Activated CD8-positive, alpha-beta memory T cell treated with anti-CD3 and anti-CD28 coated beads, Interleukin-2, amount 10 ng/mL, durations not matched to agents 7 days and 5 days (primary cell): ENCODE measurements at places on chromosomes 16 and 17.

DNA sequence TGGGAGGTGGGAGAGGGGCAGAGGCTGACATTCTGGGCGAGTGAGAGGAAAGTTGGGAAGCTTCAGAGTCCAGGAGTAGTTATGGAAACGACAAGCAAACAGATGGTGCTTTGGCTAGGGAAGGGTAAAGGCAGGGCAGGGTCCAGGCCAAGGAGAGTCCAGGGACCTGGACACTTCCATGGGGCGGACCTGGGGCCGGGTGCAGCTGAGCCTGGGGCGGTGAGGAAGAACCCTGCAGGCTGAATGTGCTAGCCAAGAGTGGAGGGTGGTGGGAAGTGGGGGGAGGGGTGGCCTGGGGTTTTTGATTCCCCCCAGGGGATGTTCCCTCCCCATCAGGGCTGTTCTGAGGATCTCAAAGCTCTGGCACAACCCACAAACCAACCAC, 2.6 kb downstream of the PPP1R9B start:
- DNase-seq, result no peak

DNA sequence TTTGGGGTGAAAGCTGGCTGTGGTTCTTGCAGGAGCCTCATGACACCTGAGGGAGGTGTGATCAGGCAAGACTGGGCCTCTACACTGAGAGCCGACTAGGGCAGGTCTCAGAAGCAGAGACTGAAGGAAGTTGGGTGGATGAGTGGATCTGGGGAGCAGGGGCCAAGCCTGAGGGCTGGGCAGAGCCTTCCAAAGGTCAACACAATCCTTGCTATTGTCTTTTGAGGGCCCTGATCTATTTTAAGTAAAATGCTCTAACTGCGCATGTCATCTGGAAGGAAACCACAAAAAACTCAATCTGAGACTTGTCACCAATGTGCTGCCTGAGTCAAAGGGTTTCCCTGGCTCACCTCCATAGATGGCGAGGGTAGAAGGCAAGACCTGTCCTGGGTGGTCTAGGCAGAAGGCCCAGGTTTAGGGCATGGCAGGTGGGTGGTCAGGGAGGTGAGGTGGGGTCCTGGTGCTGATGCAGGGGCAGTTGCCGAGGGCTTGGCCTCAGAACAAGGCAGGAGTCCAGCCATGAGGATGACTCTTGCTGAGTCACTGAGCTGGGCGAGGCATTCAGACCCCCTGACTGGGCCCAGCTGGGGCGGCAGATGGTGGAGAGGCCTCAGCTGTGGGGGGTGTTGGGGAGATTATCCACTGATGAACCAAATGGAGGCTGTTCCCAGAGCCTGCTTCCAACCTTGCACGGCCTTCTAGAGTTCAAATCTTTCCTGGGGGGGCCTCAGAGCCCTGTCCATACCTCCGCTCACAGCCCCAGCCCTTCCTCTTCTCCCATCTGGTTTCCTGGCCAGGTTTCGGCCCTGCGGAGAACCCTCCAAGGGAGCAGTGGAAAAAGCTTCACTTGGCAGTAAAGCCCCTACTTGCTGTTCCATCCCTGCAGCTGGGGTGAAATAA, 5.1 kb downstream of the MVP start:
- peak; percentile 77 for DNase-seq

GRCh38 chr16:11130978-11131665, 124.9 kb downstream of the SOCS1 start:
- DNase-seq, result no peak

- no peak for DNase-seq
Observed at GRCh38 chr17:72510351-72511016, 389.7 kb downstream of the SOX9 start.

GRCh38 chr17:60110586-60110985, 31.9 kb upstream of the HEATR6 start:
- DNase-seq, result no peak

GRCh38 chr17:57663326-57664070, 81.6 kb downstream of the CCDC182 start:
- DNase-seq, result no peak
